WTC11 (cell line): ENCODE measurements at places on chromosomes 3 and 15.

DNA sequence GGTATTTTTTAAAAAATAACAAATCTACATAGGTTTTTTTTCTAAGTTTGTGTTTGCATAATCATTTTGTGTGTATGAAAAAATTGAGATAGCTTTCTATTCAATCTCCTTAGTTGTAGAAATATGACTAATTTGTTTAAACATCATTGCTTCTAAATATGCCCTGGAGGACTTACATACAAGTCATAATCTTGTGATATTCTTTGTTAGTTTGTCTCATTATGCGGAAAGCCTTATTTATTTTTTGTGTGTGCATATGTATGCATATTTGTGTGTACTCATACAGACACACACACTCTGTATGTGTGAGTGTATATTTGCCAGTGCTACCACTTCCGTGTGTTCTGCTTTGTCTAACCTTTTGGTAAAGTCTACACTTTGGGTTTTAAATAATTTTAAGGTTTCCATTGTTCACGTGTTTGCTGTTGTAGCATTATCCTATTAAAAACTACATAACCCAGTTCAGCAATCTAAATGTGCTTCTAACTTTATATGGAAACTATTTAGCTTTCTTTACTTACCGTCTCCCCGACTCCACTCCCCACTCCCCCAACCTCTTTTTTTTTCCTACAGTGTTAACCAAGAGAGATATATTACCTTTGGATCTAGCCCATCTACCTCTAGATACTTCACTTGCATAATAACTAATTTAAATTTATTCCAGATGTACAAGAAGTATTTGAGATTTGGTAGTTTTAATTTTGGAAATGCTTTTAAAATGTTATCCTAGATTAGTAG lies 111.7 kb downstream of the FNDC3B start:
- no peak for DNase-seq

GRCh38 chr3:2375376-2375775 lies 276.7 kb downstream of the CNTN4 start:
- no peak for DNase-seq

DNA sequence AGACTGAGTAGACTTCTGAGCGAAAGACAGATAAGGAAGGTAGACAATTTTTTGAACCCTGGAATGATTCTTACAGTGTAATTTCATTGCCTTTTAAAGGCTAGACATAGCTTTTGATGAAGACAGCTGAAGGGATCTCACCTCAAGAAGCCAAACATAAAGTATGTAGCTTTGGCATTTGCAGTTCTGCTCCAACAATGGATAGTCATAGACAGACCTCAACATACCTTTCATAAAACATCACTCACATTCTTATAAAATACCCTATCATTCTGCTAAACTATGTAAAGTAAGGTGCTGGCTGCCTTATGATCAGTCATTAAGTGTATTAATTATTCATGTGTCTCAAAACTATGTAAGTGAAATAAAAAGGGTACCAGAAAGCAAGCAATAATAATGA lies 70.0 kb downstream of the UBE3A start:
- DNase-seq, result no peak

GRCh38 chr3:112773864-112774263 lies 72.8 kb downstream of the CD200R1L start:
- DNase-seq, result no peak

GRCh38 chr3:177211503-177212277 lies 14.4 kb upstream of the TBL1XR1 start:
- DNase-seq, result no peak
